ENCODE measurements at places on chromosomes 3 and 15. TPM values are rescaled to one million over a fixed set of nuclear protein-coding genes. Genes with fewer than 3 reads are reported as not detected.

Gene DAZL
- not detected for total RNA-seq

Gene VGLL4
- total RNA-seq = 50.4 TPM

Gene USP13
- 14.0 TPM for total RNA-seq

Gene SLC9C1
- not detected for total RNA-seq

Gene WWTR1
- total RNA-seq = 0.55 TPM

Gene ADAMTSL3
- total RNA-seq = not detected

Gene KCNAB1
- total RNA-seq = not detected

Gene MUC4
- total RNA-seq = 0.28 TPM

Gene SPTBN5
- total RNA-seq = 2.4 TPM

Gene NMB
- 7.1 TPM for total RNA-seq

DNA sequence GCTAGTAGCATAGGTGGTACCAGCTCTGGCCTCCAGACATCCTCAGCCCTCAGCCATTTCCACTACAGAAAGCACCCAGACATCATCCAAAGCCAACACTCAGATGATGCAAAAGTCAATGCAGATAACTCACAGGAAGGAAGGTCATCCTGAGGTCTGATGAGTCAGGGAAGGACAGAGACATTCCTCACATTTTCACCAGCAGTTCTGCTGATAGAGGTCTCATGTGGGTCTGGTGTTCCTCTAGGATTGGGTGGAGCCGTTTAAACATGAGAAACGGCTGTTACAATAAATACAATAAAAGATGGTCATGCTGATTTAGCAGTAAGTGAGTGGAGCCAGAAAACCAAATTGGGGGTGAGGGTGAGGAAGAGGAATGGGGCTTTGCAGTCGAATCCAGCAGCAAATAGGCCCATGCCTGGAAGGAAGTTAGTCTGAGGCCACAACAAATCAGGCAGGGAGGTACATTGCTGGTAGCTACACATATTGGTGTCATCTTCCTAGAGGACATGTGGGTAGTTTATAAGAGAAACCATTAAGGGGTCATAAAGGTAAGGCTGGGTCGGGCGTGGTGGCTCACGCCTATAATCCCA lies 33.3 kb upstream of the FLNB start:
- H3K4me3 ChIP-seq = no peak overlapping the region
- H3K27ac ChIP-seq = no peak overlapping the region
- H3K4me1 ChIP-seq = no peaks in the 10 kb centered on the region
- no peaks in the 10 kb centered on the region for H3K36me3 ChIP-seq
- no peak for DNase-seq
- H3K27me3 ChIP-seq = no peaks in the 10 kb centered on the region

DNA sequence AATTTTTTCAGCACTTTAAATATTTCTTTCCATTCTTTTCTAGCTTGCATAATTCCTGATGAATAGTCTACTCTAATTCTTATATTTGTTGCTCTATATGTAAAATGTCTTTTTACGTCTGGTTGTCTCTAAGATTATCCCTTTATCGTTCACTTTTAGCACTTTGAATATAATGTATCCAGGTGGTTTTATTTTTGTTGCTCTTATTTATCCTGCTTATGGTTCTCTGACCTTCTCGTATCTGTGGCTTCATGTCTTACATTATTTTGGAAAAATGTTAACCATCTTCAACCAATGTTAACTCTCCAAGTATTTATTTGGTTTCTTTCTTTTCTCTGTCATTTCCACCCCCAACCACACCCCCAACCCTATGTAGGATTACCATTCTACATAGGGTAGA lies 30.0 kb upstream of the RFX7 start:
- H3K27ac ChIP-seq = no peak overlapping the region
- no peak for DNase-seq
- H3K4me1 ChIP-seq = no peaks in the 10 kb centered on the region
- H3K36me3 ChIP-seq = peaks cover 23% of the 10 kb centered on the region
- peaks cover 31% of the 10 kb centered on the region for H3K27me3 ChIP-seq
- H3K4me3 ChIP-seq = no peak overlapping the region

DNA sequence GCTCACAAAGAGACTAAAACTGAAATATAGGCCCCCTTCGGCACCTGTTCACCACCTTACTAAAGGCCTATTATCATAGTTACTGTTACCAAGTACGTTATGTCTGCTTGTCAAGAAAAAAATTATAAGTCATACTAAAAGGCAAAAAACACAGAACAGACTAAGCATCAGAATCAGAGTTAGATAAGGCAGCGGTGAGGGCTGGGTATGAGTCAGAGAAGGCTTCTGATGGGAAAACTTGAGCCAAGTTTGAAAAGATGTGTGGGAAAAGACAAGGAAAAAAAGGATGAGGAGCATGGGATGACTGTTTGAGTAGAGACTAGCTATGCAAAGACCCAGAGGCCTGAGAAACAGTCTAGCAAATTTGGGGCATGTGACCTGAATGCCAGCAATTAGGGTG lies 387.2 kb upstream of the SGO1 start:
- no peaks in the 10 kb centered on the region for H3K27me3 ChIP-seq
- H3K4me3 ChIP-seq = no peak overlapping the region
- no peak for DNase-seq
- H3K27ac ChIP-seq = no peak overlapping the region

DNA sequence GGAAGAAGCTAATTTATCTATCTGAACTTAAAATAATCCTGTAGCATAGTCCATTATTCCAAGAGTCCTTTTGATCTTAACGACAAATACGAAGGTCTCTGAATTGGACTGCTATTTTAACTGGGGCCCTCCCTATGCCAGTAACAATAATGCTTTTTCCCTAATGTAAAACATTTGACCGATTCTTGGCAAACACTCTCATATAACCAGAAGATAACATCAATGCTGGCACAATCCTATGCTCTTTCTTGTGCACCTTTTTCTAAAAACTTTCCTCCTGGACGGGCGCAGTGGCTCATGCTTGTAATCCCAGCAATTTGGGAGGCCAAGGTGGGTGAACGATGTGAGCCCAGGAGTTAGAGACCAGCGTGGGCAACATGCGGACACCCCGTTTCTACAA lies 3.9 kb downstream of the LRRFIP2 start:
- H3K27ac ChIP-seq = no peak overlapping the region
- no peak overlapping the region for H3K4me3 ChIP-seq

- H3K4me3 ChIP-seq = no peak overlapping the region
- H3K4me1 ChIP-seq = no peaks in the 10 kb centered on the region
- H3K36me3 ChIP-seq = no peaks in the 10 kb centered on the region
Observed at GRCh38 chr15:96553006-96553405, 222.5 kb downstream of the NR2F2 start.

DNA sequence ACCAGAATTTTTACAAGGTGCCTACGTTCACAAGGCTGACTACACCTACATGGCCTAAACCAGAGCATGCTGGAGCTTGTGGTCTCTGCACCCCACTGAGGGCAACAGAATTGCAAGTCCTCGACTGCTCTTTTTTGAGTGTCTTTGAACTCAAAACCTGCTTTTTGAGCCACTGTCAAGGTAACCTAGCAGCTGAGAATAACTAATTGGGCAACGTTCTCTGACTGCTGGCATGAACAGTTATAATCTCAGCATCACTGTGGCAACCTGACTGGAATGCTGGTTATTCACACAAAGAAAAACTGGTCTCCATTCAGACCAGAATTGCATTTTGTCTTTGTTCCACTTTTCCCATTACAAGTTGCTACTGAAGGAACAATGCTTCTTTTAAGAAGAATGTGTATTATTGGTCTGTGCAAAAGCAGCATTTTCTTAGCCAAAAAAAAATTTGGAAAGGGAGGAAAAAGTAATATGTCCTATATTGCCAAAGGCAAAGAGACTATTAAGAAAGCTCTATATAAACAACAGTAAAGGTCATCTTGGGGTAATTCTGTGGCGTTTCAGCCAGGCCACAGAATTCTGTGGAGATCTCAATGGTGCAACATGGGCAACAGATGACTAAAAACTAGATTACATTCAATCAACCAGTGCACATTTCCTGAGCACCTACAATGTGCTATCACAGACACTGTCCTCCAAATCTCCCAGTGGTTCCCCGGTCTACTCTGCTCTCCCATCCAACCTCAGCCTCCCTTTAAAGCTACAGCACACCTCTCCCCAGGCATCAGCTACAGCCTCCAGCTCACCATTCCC lies 76.8 kb downstream of the TNIK start:
- peak overlapping the region; percentile 51 for H3K27ac ChIP-seq
- H3K4me1 ChIP-seq = peaks cover 44% of the 10 kb centered on the region
- H3K4me3 ChIP-seq = peak overlapping the region; percentile 61

- H3K4me3 ChIP-seq = no peak overlapping the region
- no peak for DNase-seq
- H3K27me3 ChIP-seq = peaks cover 6% of the 10 kb centered on the region
- H3K27ac ChIP-seq = no peak overlapping the region
- H3K4me1 ChIP-seq = no peaks in the 10 kb centered on the region
Observed at GRCh38 chr3:127954640-127955039, 39.6 kb downstream of the KBTBD12 start.

DNA sequence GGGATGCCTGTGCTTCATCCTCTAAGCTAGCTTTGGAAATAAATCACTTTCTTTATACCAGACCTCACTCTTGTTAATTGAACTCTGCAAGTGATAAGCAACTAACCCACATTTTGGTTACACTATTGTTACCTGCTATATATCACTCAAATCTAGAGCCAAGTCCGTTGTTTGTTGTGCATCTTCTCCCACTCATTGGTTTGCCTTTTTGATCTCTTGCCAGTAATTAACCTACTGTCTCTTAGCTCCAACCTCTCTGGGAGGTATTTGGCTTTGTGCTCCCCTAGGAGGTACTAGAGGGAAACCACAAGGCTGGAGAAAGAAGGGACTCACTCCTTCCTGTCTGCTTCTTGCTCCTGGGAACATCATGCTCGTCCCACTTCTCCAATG lies 12.8 kb upstream of the CRBN start:
- peak overlapping the region; percentile 67 for H3K27ac ChIP-seq
- no peaks in the 10 kb centered on the region for H3K36me3 ChIP-seq
- no peak for DNase-seq

DNA sequence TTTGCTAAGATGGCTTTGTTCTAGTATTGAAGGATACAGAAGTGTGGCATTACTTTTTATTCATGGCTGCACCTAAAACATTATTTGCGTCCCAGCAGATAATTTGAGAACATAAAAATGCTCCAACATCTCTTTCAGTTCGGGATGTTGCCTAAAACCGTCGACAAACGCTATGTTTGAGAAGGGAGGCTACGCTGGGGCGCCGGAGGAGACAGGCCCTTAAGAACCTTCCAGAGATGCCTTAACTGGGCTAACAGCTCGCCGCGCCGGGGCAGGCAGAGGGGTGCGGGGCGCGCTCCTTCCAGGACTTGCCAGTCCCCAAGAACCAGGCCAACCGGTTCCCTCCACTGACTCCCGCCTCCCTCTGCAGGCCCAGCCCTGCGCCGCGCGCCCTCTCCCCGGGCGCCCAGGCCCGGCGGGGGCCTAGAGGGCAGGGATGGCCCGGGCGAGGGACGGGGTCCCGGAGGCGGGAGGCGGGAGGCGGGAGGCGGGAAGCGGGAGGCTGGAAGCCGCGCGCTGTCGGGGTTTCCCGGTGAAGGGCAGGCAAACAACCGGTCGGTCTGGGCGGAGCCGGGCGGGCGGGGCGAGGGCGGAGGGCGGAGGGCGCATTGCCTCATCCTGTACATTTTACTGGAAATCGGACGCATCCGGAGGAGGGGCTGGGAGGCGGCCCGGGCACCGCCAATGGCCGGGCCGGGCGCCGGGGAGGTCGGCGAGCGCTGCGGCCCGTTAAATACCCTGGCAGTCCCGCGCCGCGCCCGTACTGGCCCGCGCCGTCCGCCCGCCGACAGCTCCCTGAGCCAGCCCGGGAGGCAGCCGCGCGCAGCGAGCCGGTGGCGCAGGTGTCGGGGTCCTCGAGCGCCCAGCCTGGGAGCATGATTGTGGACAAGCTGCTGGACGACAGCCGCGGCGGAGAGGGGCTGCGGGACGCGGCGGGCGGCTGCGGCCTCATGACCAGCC lies at the start of gene NFKBIZ:
Gene NFKBIZ, plus strand, starts transcription at position 761 of the 960 bp plus-strand sequence. Its CDS starts 115 bp downstream, at position 876.
- H3K4me3 ChIP-seq = peak within 1 kb of the TSS; percentile 88
- peak; percentile 98 for DNase-seq
- peaks cover 56% of the 10 kb centered on the region for H3K4me1 ChIP-seq
- peaks cover 43% of the 10 kb centered on the region for H3K36me3 ChIP-seq

DNA sequence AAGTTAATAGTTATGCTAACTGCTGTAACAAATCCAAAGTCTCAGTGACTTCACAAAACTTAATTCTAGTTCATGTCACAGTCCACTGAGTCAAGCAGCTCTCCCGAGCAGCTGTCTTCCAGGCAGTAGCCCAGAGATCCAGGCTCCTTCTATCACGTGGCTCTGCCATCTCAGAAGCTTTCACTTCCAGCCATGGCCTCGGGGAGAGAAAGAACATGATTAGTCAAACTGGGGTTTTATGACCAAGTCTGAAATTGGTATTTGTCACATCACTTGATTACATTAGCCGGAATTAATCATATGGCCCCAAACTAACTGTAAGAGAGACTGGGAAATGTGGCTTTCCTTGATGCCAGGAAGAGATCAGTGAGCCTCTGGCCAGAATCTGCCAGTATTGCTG lies 70.2 kb upstream of the DGKG start:
- H3K27ac ChIP-seq = no peak overlapping the region
- no peak overlapping the region for H3K4me3 ChIP-seq
- H3K4me1 ChIP-seq = no peaks in the 10 kb centered on the region

DNA sequence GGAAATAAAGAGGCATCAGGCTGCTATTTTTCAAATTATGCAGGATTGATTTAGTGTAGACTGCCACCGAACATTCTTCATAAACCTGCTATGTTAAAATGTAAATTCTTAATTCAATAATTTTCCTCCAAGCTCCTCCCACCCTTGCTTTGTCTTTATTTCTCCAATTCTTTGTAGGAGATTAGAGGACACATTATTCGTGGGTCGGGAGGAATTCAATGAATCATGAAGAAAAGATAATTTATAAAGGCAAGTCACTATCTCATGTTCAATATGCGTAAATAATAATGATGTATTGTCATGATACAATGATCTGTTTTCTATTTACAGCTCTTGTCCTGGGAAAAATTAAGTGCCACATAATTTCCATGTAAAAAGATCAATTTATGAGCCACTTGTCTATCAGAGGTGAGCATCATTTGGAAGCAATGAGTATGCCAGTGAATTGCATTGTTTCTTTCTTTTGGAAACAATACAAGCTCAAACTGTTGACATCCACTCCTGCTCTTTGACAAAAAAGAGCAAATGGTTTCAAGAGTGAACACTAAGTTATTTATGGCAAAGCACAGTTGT lies 148.0 kb upstream of the MITF start:
- H3K4me1 ChIP-seq = no peaks in the 10 kb centered on the region
- no peak overlapping the region for H3K4me3 ChIP-seq
- H3K27ac ChIP-seq = no peak overlapping the region
- DNase-seq = no peak

- H3K4me3 ChIP-seq = no peak overlapping the region
- no peaks in the 10 kb centered on the region for H3K4me1 ChIP-seq
- no peaks in the 10 kb centered on the region for H3K36me3 ChIP-seq
- no peak overlapping the region for H3K27ac ChIP-seq
Observed at GRCh38 chr3:56379723-56380287, 88.5 kb downstream of the ERC2 start.

DNA sequence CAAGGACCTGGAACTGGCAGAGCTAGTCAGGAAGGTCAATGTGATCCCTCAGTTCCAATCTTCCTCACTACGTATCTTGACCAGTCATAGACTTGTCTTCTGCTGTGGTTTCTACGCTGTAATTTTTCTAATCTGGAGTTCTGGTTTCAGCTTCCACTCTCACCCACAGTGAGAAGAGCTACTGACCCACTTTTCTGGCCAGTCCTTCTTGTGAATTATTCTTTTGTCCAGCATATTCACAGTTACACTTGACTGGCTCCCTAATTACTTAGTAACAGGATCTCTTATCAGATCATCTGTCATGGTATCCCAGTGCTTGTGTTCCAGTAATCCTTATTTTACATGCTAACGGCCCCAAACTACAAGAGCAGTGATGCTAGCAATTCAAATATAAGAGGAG lies 72.4 kb upstream of the MME start:
- DNase-seq = no peak
- no peaks in the 10 kb centered on the region for H3K36me3 ChIP-seq

Data from natural killer cell treated with Interleukin-12 subunit alpha and Interleukin-12 subunit beta and Interleukin-15 and Interleukin-18, amount 100 ng/mL, for 72 hours (primary cell).